ENCODE measurements at places on chromosomes 4 and X.

- DNase-seq = peak; percentile 44
These were observed 85.0 kb downstream of the ADRA2C start for GRCh38 chr4:3851211-3851610.

- DNase-seq = no peak
These were observed 25.2 kb upstream of the SORCS2 start for GRCh38 chr4:7166981-7167700.

GRCh38 chr4:89109841-89110540, 1.3 kb upstream of the TIGD2 start:
- peak; percentile 54 for DNase-seq

DNA sequence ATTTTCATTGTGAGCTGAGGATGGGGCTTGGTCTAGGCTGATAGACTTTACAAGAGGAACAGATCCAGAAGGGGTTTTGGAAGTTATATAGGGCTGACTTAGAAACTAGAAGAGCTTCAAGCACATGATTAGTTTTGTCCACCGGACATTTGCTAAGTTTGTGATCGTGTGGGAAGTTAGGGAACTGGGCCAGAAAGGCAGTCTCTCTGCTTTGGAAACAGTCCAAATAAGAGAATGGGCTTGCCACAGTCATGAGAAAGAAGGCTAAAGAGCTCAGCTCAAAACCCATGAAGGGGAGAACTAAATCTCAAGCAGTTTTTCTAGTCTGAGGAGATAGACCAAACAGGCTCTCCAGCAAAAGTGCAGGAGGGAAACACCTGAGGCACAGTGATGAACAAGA, 67.8 kb downstream of the ZNF674 start:
- no peak for DNase-seq

DNA sequence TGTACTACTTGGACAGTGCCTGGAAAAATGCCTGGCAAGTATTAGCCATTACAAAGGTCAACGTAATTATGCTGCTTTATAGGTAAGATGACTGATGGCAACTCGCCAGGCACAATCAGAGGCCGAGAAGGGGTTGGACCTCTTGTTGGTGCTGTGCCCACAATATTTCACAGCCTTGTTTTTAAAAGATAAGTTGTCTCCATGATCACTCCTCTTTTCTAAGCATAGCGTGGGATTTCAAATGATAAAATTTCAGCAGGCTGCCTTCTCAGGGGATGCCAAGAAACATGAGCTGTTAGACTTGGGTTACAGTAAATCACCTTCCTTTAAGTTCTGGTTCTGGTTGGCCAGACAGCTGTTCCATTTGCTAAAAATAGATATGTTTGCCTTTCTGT, 26.9 kb downstream of the HOPX start:
- DNase-seq = no peak

- no peak for DNase-seq
These were observed 50.7 kb upstream of the NOCT start for GRCh38 chr4:138964716-138965426.

GRCh38 chrX:40573763-40574162, 7.0 kb upstream of the ATP6AP2 start:
- no peak for DNase-seq

- no peak for DNase-seq
These were observed 64.6 kb downstream of the FBXW7 start for GRCh38 chr4:152471251-152471792.

DNA sequence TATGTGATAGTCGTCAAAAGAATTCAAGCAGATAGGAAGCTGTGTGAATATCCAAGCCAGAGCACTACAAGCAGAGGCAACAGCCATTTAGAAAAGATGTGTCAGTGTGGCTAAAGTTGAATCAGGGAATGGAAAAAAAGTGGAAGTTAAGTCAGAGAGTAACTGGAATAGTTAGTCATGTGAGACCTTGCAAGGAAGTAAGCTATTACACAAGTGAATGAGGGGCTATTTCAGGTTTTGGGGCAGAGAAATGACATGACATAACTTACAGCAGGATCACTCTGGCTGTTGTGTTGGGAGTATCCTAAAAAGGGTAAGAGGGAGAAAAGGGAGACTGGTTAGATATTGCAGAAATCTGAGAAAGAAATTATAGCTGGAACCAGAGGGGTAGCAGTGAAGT, 236.6 kb upstream of the PCDH18 start:
- DNase-seq = no peak

- no peak for DNase-seq
These were observed 126.9 kb downstream of the FAM53A start for GRCh38 chr4:1557221-1557597.

DNA sequence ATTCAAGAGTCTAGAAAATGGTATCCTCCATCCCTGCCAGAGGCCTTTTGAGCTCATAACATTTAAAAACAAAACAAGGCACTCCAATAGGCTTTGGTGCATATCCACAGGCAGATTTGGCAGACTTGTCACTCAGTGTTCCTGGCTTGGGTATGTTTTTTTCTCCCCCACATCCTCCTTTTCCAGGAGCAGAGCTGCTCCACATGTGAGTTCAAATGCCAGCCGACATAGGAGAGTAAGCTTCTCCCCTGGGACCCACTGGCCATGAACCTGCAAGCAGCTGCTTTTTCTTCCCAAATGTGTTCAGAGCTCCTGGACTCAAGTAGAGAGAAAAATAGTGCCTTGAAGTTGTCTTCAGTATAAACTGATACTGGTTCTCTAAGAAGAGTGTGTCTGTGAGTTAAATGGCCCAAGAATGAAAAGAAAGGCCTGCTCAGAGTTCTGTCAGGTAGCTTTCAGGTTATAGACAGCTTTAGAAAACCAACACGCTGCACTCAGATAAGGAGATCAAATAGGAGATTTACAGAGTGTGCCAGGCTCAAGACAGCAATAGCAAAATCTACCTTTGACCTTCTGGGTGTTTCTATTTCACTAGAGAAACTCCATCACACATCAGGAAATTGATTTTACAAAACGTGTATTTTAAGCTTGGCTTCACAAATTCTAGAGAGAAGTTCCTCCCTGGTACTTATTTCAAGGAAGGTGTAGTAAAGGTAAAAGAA, 162.5 kb upstream of the GALNT7 start:
- no peak for DNase-seq

GRCh38 chr4:122764071-122764820, 31.7 kb downstream of the BBS12 start:
- peak; percentile 73 for DNase-seq

- no peak for DNase-seq
These were observed 871 bp upstream of the SLITRK2 start for GRCh38 chrX:145816601-145817315.

GRCh38 chr4:184247421-184247820, 29.7 kb upstream of the ENPP6 start:
- no peak for DNase-seq

GRCh38 chr4:16890651-16891050, 7.8 kb downstream of the LDB2 start:
- DNase-seq = no peak

- no peak for DNase-seq
These were observed 3.2 kb downstream of the THAP9 start for GRCh38 chr4:82903737-82904136.

DNA sequence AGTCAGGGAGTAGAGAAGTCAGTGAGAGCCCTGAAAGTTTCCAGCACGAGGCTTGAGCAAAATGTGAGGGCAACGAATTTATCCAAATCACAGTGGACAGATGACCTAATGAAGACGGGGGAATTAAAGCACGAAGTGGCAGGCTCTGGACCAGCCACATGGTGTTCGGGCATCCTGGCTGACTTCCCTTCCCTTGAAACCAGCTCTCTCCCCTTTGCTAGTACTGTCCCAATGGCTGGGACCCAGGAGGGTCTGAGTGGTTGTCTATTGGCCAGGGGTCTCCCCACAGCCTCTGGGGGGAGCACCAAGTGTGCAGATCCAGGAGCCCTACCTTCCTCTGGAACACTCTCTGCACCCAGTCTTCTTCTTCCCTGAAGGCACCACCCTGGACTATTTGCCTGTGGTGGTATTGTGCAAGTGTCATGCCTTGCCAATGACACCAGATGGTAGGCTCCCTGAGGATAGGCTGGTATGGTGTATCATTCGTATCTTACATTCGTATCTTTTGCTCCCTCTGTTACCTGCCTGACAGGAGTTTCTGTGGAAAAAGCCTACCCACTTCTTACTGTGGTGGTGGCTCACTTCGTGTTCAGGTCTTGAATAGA, 2.1 kb downstream of the APLN start:
- no peak for DNase-seq

All from adipocyte (in vitro differentiated cells).